GM18507 (cell line): ENCODE measurements at places on chromosomes 2 and 18.

DNA sequence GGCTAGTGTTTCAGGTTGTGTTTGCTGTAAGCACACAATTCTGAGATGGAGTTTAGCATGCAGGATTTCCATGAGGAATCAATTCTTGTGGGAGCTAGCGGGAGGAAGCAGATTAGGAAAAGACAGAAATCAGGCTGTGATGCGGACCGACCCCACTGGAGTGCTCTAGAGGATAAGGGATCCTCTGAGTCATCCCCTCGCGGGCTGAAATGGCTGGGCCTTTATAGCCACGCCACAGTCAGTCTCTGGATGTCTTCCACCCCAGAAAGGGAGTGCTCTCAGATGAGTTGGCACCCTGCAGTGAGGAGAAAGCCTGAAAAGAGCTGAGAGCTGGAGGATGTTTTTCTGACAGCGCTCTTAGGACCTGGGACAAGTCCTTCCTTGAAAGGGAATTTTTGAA lies 102.4 kb downstream of the GALNT3 start:
- DNase-seq, result no peak

DNA sequence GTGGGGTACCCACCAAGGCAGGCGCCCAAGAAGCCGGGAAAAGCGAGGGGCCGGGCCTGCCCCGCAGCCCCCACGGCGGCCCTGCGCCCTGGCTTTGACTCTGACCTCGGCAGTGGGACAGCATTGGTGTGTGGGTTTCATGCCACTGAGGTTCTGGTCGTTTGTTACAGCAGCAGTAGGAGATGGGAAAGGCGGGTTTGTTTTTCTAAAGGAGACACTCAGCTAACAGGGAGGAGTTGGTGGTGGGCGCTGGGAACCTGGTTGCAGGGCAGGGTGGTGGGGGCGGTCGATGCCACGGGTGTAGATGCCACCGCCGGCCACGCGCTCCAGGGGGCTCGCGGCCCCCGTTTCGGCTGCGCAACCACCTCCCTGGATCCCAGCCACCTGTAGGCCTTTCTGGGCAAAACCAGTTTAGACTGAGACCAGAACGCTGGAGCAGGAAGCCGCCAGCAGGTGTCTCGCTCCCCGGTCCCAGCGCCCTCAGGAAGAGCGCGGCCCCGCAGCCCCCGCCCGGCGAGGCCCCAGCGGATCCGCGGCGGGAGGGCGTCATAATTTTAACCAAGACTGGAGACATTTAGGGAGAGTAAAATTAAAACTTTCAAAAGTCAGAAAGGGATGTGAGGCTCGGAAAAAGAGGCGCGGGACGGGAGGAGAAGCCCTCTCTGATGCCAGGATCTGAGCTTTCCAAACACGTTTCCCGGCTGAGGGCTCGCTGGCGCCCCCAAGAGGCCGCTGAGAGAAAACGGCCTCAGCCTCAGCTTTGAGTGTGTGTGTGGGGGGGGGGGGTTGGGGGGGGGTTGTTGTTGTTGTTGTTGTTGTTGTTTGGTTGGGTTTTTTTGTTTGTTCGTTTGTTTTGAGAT lies 17.4 kb downstream of the CIDEA start:
- peak; percentile 42 for DNase-seq

DNA sequence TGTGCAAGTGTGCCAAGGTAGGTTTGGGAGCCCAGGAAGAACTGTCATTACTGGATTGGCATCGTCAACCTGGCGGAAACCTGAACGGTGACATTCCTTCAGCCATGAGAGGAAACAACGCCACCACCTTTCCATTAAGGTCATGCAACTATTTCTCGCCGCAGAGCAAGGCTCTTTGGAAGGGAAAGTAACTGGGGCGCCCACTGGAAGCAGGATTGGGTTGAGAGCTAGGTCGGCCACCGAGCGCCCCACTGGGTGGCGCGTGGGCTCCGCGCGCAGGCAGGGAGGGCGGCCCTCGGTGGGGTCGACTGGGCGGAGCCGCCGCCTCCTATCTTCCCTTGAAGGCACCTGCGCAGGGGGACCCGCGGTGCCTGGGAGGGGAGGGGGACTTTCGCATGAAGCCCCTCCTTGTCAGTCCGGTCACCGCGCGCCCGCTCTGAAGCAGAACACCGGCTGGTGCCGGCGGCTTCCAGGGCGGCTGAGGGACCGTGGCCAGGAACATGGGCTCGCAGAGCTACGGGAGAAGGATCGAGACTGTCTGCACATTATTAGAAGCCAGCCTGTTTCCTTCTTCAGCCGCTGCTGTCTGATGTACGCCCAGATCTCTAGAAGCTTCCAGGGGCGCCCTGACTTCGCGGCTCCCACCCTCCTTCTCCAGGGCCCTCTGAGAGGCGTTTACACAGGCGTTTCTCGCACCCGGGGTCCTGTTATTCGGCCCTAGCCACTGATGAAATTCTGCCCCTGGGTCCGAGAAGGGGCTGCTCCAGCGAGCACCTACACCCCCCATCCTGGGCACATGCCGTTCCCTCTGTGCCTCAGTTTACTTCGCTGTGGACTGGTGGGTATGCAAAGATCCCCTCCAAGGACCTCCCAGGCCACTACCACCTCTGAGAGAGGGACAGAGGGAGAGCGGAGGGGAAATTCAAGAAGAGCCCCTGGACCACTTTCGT lies 27.3 kb upstream of the MAL start:
- no peak for DNase-seq

GRCh38 chr18:8813611-8814010 lies 108.3 kb downstream of the MTCL1 start:
- DNase-seq, result no peak

DNA sequence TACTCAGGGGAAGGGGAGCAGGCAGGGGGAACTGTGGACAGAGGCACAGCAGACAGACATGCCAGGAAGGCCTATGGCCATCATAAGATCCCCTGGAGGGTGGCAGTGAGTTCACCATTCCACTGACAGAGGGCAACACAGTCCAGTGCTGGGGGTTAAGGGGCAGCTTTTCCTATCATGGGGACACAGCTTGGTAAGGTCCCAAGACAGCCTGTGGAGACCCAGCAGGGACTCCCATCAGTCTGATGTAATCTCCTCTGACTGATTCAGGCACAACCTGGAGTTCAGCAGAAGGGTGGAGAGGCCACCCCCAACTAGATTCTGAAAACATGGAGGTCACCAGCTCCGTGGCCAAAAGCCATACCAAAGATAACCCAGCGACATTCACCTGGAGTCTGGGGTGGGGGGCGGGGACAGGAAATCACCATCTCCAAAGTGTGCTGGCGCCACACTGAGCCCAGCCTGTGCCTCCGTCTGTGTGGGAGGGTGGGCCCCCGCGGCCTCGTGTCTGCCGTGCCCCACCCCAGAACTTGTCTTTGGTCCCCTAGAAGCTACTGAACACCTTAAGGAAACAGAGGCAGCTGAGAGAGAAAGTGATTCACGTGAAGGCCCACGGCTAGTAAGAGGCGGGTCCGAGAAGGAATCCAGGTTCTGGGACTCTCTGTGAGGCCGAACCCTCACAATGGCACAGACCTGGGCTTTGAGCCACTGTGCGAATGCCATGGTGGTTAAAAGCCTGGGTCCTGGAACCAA lies 28.6 kb downstream of the DNMT3A start:
- no peak for DNase-seq

DNA sequence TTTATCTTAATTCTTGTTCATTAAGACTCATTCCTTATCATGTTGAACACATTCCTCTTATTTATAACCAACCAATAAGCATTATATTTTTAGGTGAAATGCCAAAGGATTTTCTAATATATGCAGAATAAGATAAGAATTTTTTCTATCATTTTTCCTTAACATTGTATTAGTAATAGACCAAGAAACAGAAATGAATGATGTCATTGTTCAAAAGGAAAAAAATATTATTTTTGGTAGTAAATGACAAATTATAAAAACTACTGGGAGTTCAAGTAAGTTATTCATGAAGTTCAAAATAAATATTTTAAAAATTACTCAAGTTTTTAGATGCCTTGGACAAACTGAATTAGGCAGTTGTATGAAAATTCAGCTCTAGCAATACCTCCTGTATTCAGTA lies 25.5 kb downstream of the DCAF17 start:
- no peak for DNase-seq

DNA sequence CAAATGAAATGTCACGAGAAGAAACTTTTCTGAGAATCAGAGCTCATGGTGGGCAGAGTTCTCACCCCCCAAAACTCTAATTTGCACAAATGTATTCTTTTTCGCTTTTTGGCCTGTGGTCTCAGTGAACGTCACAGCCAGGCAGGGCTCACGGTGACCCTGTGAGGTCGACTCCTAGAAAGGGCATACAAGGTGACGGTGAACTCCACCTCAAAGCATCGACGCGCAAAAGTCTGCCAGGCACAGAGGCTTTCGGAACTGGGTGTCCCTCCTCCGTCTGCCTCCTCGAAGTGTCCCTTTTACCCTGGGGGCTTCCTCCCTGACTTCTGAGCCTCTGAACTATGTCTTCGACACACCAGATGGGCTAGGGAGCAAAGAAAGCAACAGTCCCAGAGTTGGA lies 139.2 kb upstream of the PXDN start:
- no peak for DNase-seq

DNA sequence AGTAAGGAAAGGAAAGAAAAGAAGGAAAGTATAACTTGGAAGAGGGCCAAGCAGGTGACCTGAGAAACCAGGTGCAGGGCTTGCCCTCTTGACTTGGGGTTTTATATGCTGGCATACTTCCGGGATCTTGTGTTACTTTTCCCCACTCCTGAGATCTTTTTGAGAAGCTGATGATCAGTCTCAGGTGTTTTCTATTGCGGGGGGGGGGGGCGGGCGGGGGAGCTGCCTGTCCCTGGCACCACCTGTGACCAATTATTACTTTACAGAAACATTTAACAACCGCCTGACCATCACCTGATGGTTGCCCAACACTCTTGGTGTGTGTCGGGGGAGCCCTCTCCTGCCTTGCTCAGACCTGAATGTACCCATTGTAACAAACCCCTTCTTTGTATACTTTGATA lies 6.9 kb upstream of the CASP10 start:
- DNase-seq, result no peak

- no peak for DNase-seq
Observed at GRCh38 chr2:129438501-129439057, 540.9 kb upstream of the RAB6C start.

DNA sequence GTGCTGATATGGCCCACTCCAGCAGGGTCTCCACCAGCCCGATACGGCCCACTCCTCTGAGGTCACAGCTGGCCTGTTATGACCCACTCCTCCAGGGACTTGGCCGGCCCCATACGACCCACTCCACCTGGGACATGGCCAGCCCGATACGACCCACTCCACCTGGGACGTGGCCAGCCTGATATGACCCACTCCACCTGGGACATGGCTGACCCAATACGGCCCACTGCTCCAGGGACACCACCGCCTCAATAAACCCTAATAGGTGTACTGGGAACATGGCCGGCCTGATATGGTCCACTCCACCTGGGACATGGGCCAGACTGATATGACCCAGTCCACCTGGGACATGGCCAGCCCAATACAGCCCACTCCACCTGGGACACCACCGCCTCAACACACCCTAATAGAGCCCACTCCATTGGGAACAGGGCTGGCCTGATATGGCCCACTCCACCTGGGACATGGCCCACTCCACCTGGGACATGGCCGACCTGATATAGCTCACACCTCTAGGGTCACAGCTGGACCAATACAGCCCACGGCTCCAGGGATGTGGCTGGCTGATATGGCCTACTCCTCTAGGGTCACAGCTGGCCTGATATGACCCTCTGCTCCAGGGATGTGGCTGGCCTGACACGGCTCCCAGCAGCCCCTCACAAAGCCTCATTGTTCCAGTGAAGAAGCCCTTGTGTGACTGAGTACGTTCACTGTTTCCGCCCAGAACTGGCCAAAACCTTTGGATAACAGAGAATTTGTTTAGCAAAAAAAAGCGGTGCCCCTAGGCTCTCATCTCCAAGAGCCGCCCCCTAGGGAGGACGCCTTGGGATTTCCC lies 245.6 kb downstream of the HDAC4 start:
- no peak for DNase-seq

- DNase-seq, result no peak
Observed at GRCh38 chr2:33489835-33490431, 13.5 kb downstream of the RASGRP3 start.

DNA sequence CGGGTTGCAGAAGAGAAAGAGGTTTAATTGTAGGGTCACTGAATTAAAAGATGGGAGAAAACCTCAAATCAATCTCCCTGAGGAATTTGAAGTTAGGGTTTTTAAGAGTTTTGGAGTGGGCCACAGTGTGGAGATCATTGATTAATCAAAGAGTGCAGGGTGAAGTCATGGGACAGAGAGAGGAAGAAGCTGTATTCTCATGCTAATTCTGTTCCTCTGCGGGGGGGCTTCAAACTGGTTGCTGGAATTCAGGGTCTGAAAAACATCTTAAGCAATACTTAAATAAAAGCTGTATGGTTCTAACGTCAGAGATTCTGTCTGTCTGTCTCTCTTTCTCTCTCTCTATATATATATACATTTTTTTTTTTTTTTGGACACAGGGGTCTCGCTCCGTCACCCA lies 169.8 kb upstream of the SPATS2L start:
- DNase-seq, result no peak

DNA sequence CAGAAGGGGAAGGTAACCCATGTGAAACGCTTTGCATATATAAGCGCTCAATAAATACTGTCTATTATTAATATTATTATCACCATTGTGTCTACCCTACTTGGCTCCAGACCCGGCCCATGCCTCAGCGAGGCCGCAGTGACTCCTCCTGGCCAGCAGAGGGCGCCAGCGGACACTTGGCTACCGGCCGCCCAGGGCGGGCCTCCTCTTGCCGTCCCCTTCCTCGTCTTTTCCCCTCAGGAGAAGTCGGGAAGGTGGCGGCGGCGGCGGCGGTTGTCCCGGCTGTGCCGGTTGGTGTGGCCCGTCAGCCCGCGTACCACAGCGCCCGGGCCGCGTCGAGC lies at the start of gene AGFG1:
AGFG1 (plus strand) TSS at position 233 of the 341 bp plus-strand sequence. CDS start 266 bp downstream, outside the sequence.
- peak; percentile 75 for DNase-seq

GRCh38 chr2:182649316-182649715 lies 66.7 kb upstream of the DNAJC10 start:
- no peak for DNase-seq

- no peak for DNase-seq
Observed at GRCh38 chr18:44855681-44856080, 175.0 kb downstream of the SETBP1 start.

DNA sequence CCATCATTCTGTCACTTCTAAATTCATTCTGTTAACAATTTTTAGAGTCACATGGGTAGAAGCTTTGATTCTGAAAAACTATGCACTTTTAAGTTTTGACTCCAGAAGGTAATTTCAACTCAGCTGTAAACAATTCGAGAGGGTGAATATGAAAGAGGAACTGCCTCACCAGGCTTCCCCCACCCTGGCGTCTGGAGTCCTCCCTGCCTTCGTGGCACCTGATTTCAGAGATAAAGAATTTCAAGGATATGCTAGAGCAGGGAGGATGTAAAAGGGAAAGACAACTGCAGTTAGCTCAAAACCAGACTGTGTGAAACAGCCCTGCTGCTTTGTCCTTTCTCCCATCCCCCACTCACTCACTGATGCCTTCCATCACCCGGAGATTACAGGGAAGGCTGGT lies 40.7 kb downstream of the ONECUT2 start:
- no peak for DNase-seq

GRCh38 chr2:176383100-176383499 lies 113.9 kb downstream of the MTX2 start:
- no peak for DNase-seq
